ENCODE measurements at places on chromosomes 16 and 17.
A peak's percentile ranks its signal among the peaks of the same experiment; 100 is the strongest.

GRCh38 chr17:37802712-37803416, 58.0 kb upstream of the HNF1B start:
- DNase-seq, result no peak

- no peak for DNase-seq
Measured at GRCh38 chr16:78762222-78762621, 662.8 kb downstream of the WWOX start.

- DNase-seq, result no peak
Measured at GRCh38 chr17:12547831-12548230, 117.9 kb upstream of the MYOCD start.

GRCh38 chr17:81914103-81914850, 3.1 kb upstream of the PCYT2 start:
- DNase-seq, result no peak

DNA sequence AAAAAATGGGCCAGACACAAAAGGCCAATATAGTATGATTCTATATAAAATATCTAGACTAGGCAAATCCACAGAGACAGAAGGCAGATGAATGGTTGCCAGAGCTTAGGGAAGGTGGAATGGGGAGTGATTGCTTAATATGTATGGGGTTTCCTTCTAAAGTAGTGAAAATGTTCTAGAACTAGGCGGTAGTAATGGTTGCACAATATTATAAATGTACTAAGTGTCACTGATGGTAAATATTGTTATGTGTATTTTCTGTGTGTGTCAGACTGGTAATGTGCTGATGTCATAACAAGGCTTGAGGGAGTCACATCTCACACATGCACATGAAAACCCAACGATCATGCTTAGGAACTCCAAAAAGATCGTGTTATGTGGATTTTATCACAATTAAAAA, 106.9 kb upstream of the SIAH1 start:
- no peak for DNase-seq

DNA sequence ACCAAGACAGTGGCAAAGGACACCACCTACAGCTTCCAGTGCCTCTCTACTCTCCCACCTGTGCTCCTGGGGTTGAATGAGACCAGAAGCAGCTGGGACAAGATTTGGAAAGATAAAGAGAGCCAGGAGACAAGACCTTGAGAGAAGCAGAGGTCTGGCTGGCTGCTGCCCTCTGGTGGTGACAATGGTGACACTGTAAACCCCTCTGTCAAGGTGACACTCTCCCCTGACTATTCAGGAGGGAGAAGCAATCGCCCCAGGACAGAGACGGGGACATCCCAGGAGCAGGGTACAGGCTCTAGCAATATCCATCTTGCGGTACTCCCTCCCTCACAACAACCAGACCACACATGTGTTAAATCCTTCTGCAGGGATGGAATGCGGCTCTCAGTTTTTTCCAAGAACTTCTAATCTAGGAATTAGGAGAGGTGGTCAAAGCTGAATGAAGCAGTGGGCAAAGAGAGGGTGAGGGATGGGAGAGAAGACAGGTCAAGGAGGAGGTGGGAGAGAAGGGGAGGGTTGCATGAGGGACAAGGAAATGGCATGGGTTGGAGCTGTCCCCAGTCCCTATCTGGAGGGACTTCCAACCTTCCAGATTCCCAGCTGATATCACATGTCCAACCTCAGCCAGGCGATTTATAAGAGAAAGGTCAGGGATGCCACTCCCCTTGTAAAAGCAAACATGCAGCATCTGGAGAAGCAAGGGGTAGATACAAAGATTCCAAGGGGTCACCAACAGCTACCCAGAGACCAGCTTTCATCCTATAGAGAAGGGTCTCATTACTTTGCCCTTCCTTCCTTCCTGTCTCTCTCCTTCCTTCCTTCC, 2.9 kb downstream of the PHOSPHO1 start:
- peak; percentile 80 for DNase-seq

- DNase-seq, result no peak
Measured at GRCh38 chr16:53090286-53090590, 35.4 kb downstream of the CHD9 start.

DNA sequence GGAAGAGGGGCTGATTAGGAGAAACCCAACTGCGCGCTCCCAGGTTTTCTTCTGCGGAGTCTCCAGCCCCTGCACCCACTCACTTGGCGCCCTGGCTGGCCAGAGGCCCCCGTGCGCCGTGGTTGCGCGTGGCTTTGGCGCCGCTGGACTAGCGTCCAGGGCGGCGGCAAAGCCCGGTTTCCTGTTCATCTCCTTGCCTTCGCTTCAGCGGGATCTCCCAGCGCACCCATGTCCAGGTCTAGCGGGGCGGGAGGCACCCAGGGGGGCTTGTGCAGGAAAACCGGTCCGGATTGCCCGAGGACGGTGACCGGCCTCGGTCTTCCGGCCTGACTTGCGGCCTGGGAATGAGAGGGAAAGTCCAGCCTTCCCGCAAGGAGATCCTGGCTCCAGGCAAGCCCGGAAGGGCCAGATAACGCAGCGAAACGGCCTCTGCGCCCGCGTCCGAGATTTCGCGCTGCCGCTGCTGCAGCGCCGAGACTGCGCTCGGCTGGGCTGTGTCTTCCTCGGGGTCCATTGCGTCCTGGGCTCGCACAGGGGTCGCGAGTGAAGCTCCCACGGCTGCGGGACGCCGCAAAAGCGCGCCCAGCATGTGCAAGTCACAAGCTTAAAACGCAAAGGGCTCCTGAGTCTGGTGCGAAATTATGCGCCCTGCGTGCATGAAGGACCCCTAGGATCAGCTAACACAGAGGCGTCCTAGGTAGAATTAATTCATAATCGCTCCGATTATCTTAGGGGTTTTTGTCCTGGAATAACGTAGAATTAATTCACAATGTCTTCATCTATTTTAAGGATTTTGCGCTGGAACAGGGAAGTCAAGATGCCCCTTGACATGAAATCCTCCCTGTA, 5.7 kb downstream of the FOXF1 start:
- no peak for DNase-seq

- DNase-seq, result no peak
Measured at GRCh38 chr16:81096715-81097208, 567 bp upstream of the GCSH start.

GRCh38 chr17:6061290-6061689, 8.9 kb upstream of the WSCD1 start:
- DNase-seq, result no peak

DNA sequence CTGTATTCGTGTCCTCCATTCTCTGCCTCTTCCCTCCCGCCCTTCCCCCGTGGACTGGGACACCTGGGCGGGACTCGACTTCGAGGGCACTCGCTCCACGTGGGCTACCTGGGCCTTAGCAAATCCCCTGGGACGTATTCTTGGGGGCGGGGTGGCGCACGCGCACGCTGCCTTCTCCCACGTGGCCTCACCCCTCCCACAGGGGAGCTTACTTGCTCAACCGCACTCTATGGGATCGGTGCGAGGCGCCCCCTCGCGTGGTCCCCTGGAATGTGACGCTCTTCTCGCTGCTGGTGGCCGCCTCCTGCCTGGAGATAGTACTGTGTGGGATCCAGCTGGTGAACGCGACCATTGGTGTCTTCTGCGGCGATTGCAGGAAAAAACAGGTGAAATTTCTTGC, 3.5 kb downstream of the VMO1 start:
- no peak for DNase-seq

DNA sequence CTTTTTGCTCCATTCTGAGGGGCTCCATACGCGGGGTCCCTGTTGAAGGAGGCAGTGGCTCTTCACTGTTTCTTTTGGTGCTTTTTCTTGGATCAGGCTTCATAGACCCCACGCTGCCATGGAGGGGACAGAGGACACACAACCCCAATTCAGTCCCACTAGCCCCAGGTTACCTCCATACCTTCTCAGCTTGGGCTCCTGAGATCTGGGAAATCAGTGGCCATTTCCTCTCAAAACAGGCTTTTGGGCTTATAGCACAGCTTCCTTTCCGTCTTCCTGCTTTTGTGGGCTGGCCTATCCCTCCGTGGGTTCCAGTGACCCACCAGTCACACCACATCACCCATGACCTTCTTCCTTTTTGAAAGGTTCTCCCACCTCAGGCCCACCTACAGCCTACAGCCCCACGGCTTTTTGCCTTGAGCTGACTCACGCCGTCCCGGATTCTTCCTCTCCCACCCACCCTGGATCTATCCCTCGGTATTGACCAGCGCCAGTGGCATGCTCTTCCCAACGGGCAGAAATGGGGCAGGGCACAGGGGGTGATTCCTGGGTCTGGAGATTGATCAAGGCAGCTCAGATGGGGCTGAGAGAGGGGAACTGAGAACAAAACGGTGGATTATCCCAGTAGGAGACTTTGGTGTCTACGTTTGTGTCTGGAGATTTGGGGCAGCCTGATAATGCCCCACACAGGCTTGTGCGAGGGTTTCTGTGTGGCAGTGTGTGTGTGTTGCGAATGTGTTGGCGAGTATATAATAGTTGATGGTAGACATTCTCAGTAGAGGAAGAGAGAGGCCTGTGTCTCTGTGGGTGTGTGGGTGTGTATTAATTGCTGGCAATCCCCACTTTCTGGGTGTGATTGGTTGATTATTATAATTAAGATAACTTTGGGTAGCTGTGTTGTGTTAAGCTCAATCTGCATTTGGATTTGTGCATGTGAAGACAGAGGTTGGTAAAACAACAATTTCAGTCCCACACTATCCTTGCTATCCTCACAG, 3.8 kb downstream of the TBX21 start:
- no peak for DNase-seq

DNA sequence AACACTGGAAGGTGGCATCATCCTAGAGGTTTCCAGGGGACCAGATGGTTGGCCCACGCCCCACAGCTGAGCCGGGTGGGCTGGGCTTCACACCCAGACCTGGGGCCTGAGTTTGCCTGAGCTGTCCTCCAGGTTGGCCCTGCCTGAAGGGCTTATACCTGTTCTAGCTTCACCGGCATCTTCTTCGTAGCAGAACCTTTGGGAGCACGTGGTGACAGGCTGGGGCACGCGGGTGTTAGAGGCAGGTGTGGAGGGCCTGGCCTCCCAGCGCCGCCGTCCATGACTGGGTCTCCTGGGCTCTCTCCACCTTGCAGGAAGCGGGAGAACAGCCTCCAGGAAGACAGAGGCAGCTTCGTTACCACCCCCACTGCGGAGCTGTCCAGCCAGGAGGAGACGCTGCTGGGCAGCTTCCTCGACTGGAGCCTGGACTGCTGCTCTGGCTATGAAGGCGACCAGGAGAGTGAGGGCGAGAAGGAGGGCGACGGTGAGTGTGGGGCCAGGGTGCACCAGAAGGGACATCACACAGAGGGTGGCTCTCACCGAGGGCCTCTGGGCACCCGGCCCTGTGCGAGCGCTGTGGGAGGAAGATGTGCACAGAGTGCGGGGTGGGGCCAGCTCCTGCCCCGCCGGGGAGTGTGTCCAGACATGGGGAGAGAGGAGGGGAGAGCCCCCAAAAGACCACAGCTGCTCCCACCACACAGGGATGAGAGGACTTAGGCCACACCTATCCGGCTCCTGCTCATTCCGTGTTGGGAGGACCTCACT, 4.6 kb upstream of the TEDC2 start:
- DNase-seq, result no peak

GRCh38 chr17:68963958-68964357, 8.8 kb upstream of the ABCA8 start:
- no peak for DNase-seq

- no peak for DNase-seq
Measured at GRCh38 chr17:65311261-65311660, 174.1 kb downstream of the RGS9 start.

- DNase-seq, result no peak
Measured at GRCh38 chr17:28335959-28336871, 654 bp downstream of the TNFAIP1 start.

- no peak for DNase-seq
Measured at GRCh38 chr16:6836766-6837165, 495.9 kb upstream of the RBFOX1 start.

GRCh38 chr16:68300734-68301459, 9.8 kb downstream of the SLC7A6OS start:
- DNase-seq, result no peak

DNA sequence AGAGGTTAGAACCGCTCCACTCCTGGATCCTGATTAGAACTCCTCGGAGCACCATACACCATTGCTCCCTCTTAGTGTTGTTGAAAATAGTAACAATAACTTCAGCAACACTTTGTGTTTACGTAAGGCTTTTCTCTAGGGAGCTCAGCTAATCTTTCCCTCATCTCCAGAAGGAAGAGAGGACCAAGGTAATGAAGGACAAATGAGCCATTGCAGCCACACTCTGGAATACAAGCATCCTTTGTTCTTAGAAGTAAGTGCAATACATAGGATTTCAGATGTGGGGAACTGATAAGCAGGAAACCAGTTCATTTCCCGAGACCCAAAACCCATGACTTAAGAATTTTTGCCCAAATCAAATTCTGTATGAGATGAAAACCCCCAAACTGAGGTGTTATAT, 22.9 kb upstream of the ZNF652 start:
- DNase-seq, result no peak

- no peak for DNase-seq
Measured at GRCh38 chr17:50953831-50954601, 87.9 kb upstream of the TOB1 start.

- peak; percentile 31 for DNase-seq
Measured at GRCh38 chr16:81335669-81336068, 20.9 kb downstream of the GAN start.

- DNase-seq, result no peak
Measured at GRCh38 chr16:85541181-85541580, 71.9 kb upstream of the GSE1 start.

GRCh38 chr17:78861229-78861628, 20.6 kb upstream of the USP36 start:
- no peak for DNase-seq

GRCh38 chr17:59277031-59277430, 54.4 kb upstream of the YPEL2 start:
- DNase-seq, result no peak

DNA sequence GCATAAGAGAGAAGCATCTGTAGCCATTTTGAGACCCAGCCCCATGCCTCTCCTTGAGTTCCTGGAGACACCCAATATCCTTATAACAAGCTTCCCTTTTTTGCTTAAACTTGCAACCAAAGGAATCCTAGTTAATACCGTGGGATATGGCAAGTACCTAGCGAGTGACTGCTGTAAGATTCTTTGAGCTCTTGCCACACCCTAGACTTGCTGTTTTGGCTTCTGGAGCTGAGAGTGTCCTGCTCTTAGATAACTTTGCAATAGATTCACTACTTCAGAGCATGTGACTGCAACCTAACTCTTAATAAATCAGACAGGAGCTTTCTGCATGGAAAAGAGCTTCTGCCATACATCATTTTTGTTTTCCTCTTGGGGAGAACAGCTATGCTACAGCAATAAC, 58.3 kb downstream of the AKAP1 start:
- DNase-seq, result no peak

DNA sequence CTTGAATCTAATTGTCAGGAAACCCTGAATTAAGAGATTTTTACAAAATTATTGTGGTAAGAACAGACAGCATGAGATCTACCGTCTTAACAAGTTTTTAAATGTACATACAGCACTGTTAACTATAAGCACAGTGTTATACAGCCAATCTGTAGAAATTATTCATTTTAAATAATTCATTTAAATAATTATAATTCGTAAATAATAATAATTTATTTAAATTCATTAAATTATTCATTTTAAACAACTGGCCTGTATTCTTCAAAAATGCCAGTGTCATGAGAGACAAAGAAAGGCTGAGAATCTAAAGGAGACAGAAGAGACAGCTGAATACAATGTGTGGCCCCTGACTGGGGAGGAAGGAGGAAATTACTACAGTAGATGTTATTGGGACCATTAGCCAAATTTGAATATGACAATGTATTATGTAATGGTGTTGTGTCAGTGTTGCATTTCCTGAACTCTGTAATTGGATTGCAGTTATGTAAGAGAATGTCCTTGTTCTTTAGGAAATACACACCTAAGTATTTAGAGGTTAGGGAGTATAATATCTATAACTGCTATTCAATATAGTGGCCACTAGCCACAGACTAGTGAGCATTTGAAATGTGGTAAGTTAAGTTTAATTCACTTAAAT, 2.3 kb downstream of the RSAD1 start:
- no peak for DNase-seq
